AG09309 (cell line): ENCODE measurements at places on chromosomes 12 and 14.

DNA sequence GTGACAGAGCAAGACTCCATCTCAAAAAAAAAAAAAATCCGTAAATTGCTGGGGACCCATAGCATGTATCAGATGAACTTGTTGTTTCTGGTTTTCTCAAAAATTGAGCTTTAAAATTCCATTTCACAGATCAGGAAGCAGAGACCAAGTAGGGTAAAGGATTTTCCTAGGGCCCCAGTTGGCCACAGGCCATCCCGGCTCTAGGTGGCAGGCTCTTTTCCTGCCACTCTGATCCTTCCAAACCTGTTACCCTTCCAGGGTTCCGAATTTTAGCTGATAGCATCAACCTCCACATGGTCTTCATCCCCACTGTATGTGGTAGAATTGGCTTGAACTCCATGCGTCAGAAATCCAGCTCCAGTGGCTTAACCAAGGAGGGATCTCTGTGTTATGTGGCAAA lies 36.1 kb upstream of the BDKRB2 start:
- DNase-seq = no peak

DNA sequence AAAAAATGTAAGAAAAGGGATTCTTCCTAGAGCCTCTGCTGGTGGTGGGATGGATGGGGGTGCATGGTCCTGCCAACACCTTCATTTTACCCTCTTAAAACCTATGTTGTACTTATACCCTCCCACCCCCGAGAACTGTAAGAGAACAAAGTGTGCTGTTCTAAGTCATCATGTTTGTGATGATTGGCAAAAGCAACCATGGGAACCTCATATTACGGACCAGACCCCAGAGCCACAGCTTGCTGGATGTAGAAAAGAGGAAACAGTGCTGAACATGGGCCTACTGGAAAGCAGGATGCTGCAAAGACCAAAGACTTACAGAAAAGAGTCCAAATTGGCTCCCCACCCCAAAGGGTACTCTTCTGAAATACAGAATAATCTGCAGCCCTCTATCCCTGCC lies 311.2 kb downstream of the DUSP6 start:
- DNase-seq = no peak

- DNase-seq = no peak
These were observed 2.4 kb downstream of the CBLN3 start for GRCh38 chr14:24426912-24427536.

DNA sequence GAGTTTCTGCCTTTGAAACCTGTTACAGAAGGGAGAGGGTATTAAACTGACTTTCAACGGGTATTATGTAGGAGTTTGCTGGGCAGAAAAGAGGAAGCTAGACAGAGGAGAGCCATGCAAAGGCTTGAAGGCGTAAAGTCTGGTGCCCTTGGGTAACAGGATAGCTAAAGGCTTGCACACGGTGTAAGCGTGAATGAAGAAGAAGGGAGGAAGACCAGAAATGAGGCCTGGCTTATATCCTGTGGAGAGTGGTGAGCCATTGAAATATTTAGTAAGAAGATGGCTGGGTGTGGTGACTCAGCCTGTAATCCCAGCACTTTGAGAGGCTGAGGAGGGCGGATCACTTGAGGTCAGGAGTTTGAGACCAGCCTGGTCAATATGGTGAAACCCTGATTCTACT lies 22.6 kb downstream of the SUDS3 start:
- no peak for DNase-seq

- no peak for DNase-seq
These were observed 104.3 kb downstream of the FIGNL2 start for GRCh38 chr12:51744235-51744634.

DNA sequence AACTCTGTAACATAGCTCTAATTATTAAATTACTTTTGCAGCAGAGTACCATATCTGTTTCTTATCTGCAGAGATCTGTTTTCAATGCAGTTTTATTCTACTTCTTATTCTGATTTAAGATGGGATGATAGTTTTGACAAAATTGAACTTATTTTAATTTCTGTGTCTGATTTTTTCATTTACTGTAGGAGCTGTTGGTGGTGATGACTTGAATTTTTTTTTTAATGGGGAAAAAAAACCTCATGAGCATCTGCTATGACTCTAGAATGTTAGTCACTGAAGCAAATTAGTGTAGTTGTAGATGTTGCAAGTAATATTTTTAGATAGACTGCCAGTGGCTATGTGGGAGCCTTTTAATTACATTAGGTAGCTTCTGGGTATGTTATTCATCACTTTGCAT lies 23.4 kb downstream of the DNM1L start:
- peak; percentile 4 for DNase-seq

GRCh38 chr12:33529810-33530209 lies 90.2 kb upstream of the SYT10 start:
- no peak for DNase-seq

- DNase-seq = no peak
These were observed 7.0 kb upstream of the MMP19 start for GRCh38 chr12:55849616-55850343.

GRCh38 chr12:121288158-121288845 lies 8.2 kb downstream of the CAMKK2 start:
- no peak for DNase-seq

GRCh38 chr12:26027401-26027800 lies 68.9 kb downstream of the RASSF8 start:
- DNase-seq = no peak

- DNase-seq = no peak
These were observed 142.0 kb downstream of the SEC23A start for GRCh38 chr14:38960946-38961531.

GRCh38 chr12:64390275-64390851 lies at the start of gene C12orf56:
Gene C12orf56 (minus strand): TSS chr12:64390758. CDS start chr12:64390565, 193 bp downstream.
- DNase-seq = no peak

DNA sequence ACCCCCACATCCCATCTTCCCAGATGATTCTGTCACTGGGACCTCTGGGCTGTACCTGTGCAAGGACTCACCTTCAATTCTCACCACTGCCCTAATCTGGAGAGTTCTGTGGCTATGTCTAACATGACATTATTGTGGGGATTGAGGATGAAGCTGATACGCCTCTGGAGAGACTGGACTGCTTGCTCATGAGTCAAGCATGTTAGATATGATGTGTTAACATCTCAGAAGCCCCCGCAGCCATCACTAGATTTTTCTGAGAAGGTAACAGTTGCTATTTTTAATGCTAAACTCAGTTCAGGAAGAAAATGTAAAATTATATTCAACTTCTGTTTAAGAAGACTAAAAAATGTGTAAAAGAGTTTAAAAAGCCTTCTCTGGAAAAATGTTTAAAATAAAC lies 25.7 kb downstream of the JKAMP start:
- no peak for DNase-seq

- no peak for DNase-seq
These were observed 29.5 kb upstream of the HSPB8 start for GRCh38 chr12:119149270-119149669.

DNA sequence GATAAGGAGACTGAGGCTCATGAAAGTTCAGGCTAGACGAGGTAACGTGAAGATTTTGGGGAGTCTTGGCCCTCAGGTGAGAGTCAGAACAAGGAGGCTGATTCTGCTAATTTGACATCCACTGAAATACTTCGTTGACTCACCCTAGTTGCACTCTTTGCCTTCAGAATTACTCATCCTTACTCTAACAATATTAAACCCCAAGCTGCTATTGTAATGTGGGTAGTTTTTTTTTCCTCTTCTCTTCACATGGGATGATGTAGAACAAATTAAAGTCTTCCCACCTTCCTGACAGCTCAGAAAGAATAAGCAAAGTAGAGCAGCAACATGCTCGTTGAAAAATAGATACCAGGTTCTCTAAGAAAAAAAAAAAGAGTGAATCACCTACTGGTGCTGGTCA lies 22.0 kb upstream of the SRRM4 start:
- DNase-seq = no peak

DNA sequence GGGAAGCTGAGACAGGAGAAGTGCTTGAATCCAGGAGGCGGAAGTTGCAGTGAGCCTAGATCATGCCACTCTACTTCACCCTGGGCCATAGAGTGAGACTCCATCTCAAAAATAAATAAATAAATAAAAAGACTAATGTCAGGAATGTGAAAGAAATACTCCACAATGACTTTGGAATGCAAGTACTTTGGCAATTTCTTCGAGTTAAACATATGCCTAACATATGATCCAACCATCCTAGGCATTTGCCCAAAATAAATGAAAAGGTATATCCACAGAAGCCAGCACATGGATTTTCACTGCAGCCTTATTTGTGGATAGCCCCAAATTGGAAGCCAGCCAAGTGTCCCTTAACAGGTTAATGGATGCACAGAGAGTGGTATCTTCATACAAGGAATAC lies 357.9 kb upstream of the TMEM132C start:
- DNase-seq = no peak

GRCh38 chr12:27549801-27550652 lies 26.0 kb downstream of the PPFIBP1 start:
- peak; percentile 93 for DNase-seq

DNA sequence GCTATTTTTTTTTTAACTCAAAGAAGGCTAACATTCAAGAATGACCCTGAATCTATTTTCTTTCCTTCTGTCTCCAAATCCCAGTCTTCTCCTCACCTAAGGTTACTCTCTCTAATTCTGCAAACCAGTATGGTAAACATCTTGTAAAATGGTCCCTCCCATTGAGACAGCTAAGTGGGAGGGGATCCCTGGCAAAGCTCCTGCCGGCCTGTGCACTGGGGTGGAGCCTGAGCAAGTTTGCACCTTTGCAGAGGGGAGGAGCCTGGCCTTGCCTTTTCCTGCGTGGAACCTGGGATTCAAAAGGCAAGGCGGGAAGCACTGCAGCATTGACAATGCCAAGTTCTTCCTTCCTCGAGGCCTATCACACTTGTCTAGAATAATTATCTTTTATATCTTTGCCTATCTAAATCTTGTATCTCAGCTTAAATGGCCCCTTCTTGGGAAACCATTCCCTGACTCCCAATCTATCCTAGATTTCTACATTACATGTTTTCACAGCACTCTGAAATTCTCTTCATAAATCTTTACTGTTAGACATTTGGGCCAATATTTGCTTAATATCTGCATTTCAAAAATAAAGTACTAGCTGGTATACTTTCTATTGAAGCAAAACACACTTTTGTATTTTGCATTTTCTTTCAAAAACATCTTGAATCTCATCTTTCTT lies 83.0 kb downstream of the EPS8 start:
- no peak for DNase-seq

- no peak for DNase-seq
These were observed 2.3 kb upstream of the SPATS2 start for GRCh38 chr12:49364989-49365388.

GRCh38 chr14:60768602-60769001 lies 34.0 kb downstream of the MNAT1 start:
- DNase-seq = no peak

DNA sequence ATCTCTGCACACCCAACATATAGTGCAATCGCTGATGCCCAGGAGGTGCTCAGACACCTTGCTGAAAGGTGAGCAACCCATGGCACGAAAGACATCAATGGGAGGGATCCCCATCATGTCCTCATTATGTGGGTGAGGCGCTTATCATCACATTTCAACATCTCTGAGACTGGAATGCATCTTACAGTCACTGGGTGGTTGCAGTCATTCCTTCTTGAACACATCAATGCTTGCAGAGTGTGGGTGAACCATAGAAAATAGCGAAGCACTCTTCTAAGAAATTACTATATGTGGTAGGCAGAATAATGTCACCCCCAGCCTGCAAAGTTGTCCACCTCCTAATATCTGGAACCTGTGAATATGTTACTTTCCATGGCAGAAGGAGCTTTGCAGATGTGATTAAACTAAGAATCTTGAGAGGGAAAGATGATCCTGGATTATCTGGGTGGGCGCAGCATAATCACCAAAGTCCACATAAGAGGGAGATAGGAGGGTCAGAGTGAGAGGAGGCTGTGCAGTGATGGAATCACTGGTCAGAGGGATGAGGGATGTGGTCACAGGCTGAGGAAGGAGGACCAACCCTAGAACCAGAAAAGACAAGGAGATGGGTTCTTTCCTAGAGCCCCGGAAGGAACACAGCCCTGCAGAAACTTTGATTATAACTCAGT lies 51.2 kb downstream of the GLRX5 start:
- no peak for DNase-seq

- no peak for DNase-seq
These were observed 134.6 kb downstream of the CHST11 start for GRCh38 chr12:104591257-104591885.

GRCh38 chr12:84165998-84166571 lies 746.5 kb downstream of the SLC6A15 start:
- DNase-seq = no peak

GRCh38 chr14:51855234-51855633 lies 5.2 kb upstream of the GNG2 start:
- DNase-seq = no peak

DNA sequence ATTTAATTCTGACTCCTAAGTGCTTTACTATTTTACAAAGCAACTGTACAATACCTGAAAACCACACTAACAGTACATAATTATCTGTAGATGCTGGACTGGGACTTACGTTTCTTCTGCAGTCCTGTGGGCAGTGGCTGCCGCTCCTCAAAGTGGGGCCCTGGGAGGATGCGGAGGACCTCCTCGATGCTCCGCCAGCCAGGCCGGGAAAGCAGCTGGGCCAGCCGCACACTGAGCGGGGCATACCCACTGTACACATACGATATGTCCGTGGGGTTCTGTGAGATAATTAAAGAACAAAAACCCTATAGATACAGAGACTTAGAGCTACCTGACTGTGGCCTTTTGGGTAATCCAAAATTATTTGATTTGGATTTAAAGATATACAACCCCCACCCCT lies 6.8 kb upstream of the DIABLO start:
- DNase-seq = no peak

DNA sequence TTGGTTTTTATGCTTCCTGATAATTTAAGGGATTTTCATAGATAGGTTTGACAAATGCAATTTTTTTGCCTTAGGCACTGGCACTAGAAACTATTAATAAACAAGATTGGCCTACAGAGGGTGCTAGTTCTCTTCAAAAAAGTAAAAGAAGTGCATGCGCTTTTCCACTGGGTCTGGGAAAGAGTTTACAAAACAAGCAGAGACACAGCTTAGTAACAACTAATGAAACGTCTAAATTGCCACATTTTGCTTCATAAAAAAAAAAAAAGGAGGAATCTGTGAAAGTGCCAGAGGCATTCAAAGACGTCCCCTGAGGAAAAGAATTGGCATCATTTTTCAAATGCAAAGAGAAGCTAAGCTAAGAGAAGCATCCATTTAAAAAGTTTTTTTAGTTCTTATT lies 58.3 kb upstream of the EEA1 start:
- peak; percentile 68 for DNase-seq

- no peak for DNase-seq
These were observed at the start of gene HOTAIR for GRCh38 chr12:53974084-53975063. Gene HOTAIR (minus strand): TSS chr12:53974954.

- DNase-seq = no peak
These were observed 12.1 kb downstream of the PCBP2 start for GRCh38 chr12:53463802-53464560.

- DNase-seq = no peak
These were observed 39.1 kb downstream of the FGD6 start for GRCh38 chr12:95178136-95178535.

- no peak for DNase-seq
These were observed 207.1 kb upstream of the SLC16A7 start for GRCh38 chr12:59388694-59389093.

DNA sequence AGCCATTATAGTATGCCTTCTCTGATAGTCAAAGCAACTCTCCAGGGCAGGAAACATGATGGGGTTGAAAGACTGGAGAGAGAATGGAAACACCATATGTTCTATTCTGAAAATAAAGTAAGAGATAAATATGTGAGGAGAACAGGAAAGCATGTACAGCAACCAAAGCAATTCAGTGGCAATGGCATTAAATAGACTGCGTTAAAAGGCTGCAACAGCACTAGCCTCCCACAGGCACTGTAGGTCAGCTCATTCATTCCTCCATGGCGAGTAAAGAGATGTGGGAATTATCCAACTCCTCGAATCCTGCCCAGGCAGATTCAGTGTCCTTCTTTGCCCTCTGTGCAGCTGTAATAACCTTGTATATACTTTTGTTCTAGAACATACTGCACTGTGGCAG lies 43.8 kb downstream of the ANO6 start:
- DNase-seq = no peak
